Activated CD4-positive, alpha-beta T cell treated with anti-CD3 and anti-CD28 coated beads for 36 hours (primary cell): ENCODE measurements at places on chromosomes 1 and 21. TPM values are rescaled to one million over a fixed set of nuclear protein-coding genes. Genes with fewer than 3 reads are reported as not detected.

DNA sequence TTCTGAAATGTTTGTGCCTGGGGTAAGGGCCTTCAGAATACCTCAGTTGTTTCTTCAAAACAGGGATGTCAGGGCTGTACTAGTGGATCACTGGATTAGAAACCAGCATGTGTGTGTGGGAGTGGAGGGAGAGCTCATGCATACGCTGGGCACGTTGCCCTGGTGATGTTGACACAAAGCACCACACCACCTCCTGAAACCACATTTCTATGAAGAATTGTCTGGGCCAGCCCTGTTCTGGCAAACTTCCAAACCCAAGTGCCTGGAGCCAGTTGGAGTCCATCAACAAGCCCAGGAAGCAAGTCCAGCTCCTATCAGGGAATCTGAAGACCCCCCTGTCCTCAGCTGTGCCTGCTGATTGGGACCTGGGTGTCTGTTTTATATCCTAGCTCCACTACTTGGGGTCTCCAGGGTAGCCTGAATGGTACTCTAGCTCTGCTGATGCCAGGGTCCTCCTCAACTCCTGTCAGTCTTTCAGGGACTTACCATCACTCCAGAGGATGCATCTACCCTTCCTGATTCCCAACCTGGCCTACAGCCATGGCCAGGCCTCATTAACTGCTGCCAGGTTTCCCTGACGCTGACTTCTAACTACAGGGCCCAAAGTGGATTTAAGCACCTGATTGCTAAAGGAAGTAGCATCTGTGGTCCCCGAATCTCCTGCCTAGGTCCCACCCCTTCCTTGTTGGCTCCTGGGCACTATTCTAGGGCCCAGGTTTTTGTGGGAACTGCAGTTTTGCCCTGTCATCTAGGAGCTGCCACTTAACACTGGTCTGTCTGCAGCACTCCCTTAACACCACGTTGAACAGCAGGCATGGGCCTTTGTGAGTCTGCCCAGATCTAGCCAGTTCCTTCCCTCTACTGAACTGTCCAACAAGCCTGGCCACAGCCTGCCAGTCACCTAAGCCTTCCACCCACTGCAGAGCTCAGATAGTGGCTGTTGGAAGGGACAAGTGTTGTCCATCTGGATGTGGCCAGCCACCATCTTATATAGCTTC, 45.5 kb downstream of the LPAR3 start:
- H3K27me3 ChIP-seq: no peaks in the 10 kb centered on the region
- H3K27ac ChIP-seq: no peak overlapping the region
- no peak overlapping the region for H3K4me3 ChIP-seq
- DNase-seq: peak; percentile 31
- peaks cover 11% of the 10 kb centered on the region for H3K4me1 ChIP-seq

RGS18 gene
- total RNA-seq: not detected

AMY1A gene
- total RNA-seq: not detected

- H3K27ac ChIP-seq: no peak overlapping the region
- DNase-seq: no peak
- H3K4me3 ChIP-seq: no peak overlapping the region
- H3K36me3 ChIP-seq: peaks cover 3% of the 10 kb centered on the region
- H3K27me3 ChIP-seq: no peaks in the 10 kb centered on the region
- H3K4me1 ChIP-seq: peaks cover 23% of the 10 kb centered on the region
Observed at GRCh38 chr1:23772854-23773242, 5.4 kb upstream of the PITHD1 start.

SMIM12 gene
- 42.4 TPM for total RNA-seq

DNA sequence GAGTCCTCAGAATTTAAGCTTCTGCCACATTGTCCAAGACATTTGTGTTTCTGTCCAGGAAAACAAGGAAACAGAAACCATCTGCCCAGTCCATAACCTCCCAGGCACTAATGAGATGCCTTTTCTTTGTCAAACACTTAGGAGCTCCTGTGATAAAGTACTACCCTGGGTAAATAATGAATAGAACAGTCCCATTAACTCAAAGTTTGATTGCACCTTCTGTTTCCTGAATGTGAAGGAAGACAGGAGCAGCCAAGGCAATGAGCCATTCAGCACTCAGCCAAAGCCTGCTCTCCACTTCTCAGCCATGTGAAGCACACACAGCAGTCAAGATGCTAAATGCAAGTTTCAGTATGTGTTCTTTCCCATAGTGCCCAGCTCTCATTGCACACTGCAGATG, 199.8 kb downstream of the SEC16B start:
- H3K27ac ChIP-seq: no peak overlapping the region
- no peak for DNase-seq
- H3K4me1 ChIP-seq: no peaks in the 10 kb centered on the region
- H3K27me3 ChIP-seq: no peaks in the 10 kb centered on the region
- no peak overlapping the region for H3K4me3 ChIP-seq

DNA sequence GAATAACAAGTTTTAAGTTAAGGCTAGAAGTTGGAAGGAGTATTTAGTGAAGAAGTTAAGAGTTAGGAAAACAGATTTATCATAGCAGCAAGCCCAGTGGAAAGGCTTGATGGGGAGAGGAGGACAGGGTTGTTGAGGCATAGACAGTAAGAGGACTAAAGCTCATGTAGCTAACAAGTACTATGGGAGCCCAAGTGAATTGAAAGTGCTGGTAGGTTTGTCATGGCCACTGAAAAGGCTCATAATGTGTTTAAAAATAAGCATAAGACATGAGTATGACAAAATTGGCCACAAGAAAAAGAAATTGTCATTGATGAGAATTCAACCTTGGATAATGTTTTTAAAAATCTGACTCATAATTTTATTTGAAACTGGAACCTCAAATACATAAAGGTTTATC, 49.2 kb upstream of the CRB1 start:
- H3K4me1 ChIP-seq: peaks cover 8% of the 10 kb centered on the region
- H3K27me3 ChIP-seq: no peaks in the 10 kb centered on the region
- H3K4me3 ChIP-seq: no peak overlapping the region
- peaks cover 2% of the 10 kb centered on the region for H3K36me3 ChIP-seq
- no peak overlapping the region for H3K27ac ChIP-seq
- DNase-seq: no peak

- no peaks in the 10 kb centered on the region for H3K4me1 ChIP-seq
- no peaks in the 10 kb centered on the region for H3K27me3 ChIP-seq
- H3K36me3 ChIP-seq: no peaks in the 10 kb centered on the region
- H3K27ac ChIP-seq: no peak overlapping the region
- DNase-seq: no peak
Observed at GRCh38 chr1:159898527-159898926, 1.4 kb downstream of the CFAP45 start.

CR1L gene
- not detected for total RNA-seq
